ENCODE measurements at places on chromosomes 1 and 21.
A peak's percentile ranks its signal among the peaks of the same experiment; 100 is the strongest.

- peak; percentile 37 for DNase-seq
These were observed 5.5 kb downstream of the ACTRT2 start for GRCh38 chr1:3026581-3027391.

- no peak for DNase-seq
These were observed 20.9 kb upstream of the ATP5PO start for GRCh38 chr21:33936301-33937038.

DNA sequence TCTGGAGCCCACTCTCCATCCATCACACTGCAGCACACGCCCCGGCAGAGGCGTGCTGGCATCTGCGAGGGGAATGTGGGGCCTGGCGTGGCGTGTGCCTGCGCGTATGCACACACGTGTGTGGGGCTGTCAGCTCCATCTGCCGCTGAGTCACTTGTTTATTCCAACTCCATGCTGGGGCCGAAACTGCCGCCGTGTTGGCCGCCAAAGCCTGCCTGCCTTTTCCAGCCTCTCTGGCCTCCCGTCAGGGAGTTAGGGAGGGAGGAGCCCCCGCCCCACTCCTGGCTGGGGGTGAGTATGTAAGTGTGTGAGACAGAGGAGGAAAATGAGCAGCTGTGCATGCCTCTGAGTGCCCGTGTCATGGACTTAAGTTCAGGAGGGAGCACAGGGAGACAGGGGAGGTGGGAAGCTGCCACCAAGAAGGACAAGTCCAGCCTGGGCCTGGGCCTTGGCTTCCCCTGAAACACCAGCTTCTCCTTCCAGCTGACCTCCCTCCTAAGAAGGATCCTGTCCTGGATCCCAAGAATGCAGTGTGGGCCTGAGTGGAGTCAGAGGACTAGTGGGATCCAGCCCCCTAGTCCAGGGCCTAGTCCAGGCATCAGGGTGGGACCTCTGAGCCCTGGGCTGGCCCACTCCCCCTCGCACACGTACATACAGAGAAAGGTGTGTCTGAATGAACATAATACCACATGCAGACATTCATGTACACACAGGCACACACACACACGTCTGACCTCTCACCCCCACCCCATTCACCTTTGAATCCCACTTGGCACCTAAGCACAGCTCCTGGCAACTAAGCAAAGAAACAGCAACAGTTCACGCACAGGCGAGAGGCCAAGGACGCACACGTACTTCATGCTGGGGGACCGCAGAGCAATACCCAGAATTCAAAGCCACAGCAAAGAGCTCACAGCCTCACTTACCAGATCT lies 24.7 kb downstream of the MEF2D start:
- DNase-seq: peak; percentile 68

DNA sequence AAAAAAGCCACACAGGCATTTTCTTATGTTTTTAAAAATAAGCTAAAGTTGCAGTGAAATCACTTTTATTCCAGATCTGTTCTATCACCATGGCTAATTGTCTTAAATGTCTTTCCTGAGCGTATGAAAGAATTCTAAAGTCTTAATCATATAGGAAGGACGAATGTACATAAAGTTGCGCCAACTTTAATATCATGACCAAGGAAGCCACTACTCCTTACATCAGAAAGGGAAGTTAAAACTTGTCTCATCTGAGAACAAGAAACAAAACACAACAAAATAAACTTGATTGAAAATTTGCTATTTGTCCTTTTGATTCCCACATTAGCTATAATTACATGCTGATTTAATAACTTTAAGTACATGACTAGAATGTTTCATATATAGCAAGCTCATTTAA lies 26.5 kb downstream of the CNIH4 start:
- no peak for DNase-seq

GRCh38 chr1:3707298-3707938 lies 44.8 kb upstream of the CCDC27 start:
- DNase-seq: no peak

GRCh38 chr1:6570100-6570499 lies 9.7 kb upstream of the ZBTB48 start:
- DNase-seq: no peak

- no peak for DNase-seq
These were observed 6.4 kb downstream of the JAK1 start for GRCh38 chr1:64959986-64960385.

DNA sequence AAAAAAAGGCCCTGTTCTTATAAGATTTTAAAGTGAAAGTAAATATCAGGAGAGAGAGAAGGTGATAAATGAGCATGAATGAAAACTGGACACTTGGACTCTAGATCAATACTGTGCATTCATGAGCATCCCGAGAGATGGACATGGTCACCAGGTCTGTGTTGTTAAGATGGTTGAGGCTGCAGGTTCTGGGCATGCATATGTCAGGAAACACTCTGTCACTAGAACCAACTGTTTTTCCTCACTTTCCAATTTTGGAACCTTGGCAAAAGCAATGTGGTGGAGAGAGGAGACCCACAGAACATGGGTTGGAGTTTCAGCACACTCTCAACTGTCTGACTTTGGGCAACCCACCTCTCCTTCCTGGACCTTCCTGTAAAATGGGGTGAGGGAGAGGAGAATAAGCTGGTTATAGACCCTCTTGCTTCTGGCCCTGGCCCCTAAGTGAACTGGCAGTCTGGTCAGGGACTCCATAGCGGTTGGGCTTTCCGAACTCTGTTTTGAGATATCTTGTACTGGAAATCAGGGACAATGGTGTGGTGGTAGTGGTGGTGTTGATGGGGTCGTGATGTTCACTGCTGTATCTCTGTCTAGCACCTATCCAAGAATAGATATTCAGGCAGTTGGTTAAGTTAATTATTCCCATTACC lies 4.2 kb downstream of the MAN1C1 start:
- DNase-seq: no peak

All from upper lobe of right lung (tissue), 1 donor.